NCI-H2029 (cell line): ENCODE measurements at places on chromosomes 2 and 18.

DNA sequence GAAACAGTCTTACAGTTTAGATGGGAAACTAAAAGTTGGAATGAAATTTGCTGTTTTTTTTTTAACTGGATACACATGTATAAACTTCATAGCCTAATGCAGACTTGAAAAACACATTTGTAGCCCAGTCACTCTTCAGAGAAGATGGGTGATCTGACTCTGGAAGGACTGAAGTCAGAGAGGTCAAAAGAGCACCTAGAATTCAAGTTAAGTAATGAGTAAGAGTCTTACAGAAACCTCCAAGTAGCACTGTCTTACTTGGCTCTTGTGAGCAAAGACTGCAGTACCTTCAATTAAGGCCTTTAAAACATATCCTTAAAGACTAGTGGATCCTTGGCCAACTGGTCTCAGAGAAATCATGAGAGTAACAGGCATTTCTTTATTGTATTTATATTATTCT is 41.9 kb downstream of the TRAPPC8 start:
- no peak for DNase-seq

DNA sequence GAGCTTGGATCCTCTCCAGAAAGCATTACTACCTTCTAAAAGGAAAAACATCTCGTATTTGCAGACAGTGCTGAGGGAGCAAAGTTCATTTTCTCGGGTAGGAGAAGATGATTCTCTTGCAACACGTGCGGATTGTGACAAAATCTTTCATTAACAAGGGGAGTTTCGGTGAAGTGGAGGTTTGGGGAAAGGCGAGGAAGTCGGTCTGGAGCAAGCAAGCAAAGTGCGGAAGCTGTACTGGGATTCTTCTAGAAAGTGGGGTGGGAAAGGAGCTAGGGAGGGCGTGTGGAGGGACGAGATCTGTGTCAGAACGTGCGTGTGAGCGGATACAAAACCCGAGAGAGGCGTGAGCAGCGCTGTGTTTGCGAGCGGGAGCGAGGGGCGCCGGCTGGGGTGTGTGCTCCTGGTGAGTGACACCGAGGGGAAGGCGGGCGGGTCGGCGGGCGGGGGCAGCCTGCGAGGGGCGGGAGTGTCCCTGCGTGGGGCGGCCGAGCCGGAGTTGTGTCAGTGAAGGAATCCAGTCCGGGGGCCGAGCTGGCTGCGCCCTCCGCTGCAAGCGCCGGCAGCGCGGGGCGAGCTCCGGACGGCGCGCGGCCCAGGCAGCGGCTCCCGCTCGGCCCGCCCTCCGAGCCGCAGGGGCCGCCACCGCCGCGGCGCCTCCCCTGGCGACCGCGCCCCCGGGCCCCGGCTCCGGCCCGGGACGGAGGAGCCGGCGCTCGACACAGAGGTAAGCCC is at the start of gene SPATS2L:
TSS of gene SPATS2L (plus strand) at position 498 of the 735 bp plus-strand sequence. CDS start 82,552 bp downstream, outside the sequence.
- no peak for DNase-seq

DNA sequence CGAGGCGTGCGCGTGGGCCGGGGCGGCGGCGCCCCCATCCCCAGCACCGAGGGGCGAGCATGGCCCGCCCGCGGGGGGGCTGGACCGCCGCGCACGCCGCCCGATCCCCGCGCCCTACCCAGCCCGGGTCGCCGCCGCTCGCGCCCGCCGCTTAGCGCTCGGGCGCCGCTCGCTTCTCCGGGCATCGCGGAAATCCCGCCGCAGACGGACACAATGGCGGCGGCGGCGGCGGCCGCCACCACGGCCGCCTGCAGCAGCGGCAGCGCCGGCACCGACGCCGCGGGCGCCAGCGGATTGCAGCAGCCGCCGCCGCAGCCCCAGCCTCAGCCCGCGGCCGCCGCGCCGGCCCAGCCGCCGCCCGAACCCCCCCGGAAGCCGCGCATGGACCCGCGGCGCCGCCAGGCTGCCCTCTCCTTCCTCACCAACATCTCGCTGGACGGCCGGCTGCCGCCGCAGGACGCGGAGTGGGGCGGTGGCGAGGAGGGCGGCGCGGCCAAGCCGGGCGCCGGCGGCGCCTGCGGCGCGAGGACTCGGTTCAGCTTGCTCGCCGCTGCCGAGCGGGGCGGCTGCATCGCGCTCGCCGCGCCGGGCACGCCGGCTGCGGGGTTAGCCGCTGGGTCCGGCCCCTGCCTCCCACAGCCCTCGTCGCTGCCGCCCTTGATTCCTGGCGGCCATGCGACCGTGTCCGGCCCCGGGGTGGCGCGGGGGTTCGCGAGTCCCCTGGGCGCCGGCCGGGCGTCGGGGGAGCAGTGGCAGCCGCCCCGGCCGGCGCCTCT is 453 bp downstream of the CABLES1 start:
- DNase-seq, result no peak

DNA sequence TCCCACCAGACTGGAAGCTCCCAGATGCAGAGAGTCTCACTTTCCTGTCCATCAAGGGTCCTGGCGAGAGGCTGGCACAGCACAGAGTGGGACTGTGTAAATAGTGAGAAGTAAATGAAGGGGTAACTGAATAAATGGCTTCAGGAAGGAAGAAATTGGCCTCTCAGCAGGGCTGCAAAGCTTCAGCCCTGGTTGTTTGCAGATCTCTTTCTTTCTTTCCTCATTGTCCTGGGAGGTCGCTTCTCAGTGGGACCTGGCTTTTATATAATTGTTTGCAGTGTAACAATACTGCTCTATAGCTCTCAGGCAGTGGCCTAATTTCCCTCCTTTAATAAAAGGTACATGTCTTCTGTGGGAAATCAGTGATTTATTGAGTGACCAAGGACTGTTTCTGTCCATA is 74.9 kb upstream of the GPR45 start:
- no peak for DNase-seq

- no peak for DNase-seq
Observed at GRCh38 chr2:68418855-68419254, 48.2 kb downstream of the FBXO48 start.

DNA sequence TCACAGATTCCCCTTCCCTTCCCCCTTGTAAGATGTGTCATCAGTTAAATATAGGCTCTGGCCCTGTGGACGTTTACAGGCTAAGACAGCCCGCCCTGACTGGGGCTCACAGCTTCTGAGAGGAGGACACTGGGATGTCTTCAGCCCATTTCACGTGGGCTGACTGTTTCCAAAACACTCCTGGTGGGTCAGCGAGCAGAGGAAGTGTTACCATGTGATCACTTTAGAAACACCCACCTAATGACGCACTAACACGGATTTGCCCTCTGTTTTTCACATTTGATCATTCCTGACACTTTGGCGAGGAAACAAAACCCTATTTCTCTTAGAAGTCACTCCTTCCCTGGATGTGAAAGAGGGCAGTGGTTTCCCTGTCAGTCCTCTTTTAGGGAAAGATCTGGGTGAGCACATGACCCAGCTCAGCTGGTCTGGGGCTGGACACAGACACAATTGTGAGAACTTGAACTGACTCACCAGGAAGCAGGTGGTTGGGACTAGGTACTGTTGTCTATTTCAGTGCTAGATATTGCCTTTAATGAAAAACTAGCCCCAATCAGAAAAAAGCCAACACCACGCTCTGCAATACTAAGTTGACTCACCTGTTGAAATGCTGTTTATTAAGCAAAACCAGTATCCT is 38.8 kb downstream of the BMP10 start:
- DNase-seq, result no peak

- DNase-seq, result no peak
Observed at GRCh38 chr2:170214309-170214948, 36.5 kb downstream of the MYO3B start.

GRCh38 chr18:10141559-10141958 is 227.7 kb downstream of the VAPA start:
- no peak for DNase-seq

GRCh38 chr2:170143045-170143717 is 34.8 kb upstream of the MYO3B start:
- no peak for DNase-seq

- DNase-seq, result no peak
Observed at GRCh38 chr2:65479524-65479923, 47.1 kb upstream of the SPRED2 start.

DNA sequence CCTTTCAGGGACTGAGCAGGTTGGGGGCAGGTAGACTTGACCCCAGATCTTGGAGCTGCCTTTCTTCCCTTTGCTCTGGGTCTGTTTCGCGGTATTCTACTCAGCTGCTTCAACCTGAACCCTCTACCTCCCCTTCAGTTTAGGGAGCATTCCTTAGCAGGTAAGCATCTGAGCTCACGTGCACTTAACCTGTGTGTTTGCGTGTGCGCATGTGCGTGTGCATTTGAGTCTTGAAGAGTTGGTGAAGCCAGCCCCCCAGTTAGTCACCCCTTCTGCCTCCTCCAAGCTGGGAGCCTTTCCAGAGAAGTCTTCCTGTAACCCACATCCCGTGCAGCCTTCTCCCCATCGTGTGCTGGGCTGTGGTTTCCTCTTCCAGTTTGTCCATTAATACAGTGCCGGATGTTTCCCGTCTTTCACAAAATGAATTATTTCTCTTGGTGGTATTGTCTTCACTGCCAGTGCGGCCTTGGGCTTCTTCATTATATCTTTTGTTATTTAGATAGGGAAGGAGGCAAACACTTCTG is 33.2 kb downstream of the B3GNT2 start:
- DNase-seq, result no peak

DNA sequence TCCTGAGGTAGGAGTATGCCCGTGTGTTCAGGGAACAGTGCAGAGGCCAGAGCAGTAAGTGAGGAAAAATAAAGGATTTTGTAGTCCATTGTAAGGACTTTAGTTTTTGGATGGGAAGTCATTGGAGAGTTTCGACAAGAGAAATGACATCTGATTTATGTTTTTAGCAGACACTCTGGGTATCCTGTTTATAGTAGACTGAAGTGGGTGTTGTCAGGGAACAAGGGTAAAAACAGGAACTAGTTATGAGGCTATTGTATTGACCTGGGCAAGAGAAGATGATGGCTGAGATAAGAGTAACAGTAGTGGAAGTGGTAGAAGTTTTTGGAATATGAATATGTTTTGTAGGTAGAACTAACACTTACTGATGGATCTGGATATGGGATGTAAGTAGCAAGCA is 59.8 kb downstream of the GTF2A1L start:
- DNase-seq, result no peak

- no peak for DNase-seq
Observed at GRCh38 chr2:127118038-127118437, 11.1 kb upstream of the BIN1 start.
